Stimulated activated CD8-positive, alpha-beta memory T cell treated with anti-CD3 and anti-CD28 coated beads, Interleukin-15, amount 100 ng/mL, for 4 hours (primary cell): ENCODE measurements at places on chromosomes 6 and 20.

- no peak for DNase-seq
Observed at GRCh38 chr6:117840541-117840983, 66.5 kb upstream of the SLC35F1 start.

DNA sequence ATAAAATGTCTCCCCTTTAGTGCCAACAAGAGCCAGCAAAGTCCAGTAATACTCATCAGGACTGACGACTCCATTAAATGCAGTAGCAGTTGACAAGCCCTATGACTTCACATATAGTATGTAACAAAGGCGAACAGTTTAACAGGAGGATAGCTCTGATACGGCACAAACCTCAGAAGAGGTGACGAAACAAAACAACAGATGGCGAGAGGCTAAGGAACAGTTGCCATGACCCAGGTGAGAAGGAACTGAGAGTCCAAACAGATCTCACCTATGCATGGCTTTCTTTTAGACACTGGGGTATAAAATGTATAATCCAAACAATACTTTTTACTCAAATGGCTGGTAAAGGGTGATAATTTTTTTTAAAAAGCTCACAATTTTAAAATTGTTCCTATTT is 37.1 kb downstream of the SYNE1 start:
- no peak for DNase-seq

- no peak for DNase-seq
Observed at GRCh38 chr6:1394514-1395463, 5.4 kb downstream of the FOXF2 start.

DNA sequence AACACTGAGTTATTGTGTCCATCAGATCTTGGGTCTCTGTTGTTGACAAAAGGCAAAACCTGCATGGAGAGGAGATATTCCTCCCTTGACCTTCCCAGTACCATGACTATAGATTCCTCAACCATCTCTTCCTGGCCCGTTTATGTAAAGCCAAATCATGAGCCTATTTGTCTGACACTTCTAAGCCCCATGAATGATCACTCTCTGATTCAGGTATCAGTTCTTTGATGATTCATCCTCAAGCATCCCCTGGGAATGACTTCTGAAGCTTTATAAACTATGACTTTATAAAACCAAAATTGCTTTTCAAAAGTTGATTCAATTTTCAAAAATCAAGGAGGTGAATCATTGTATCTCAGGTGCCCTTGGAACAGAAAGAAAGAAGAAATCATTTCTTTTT is 78.7 kb upstream of the LOC128125822 start:
- no peak for DNase-seq

GRCh38 chr20:48300529-48300928 is 515.2 kb upstream of the SULF2 start:
- no peak for DNase-seq

- no peak for DNase-seq
Observed at GRCh38 chr20:33522256-33522820, 32.4 kb downstream of the CBFA2T2 start.

- DNase-seq: no peak
Observed at GRCh38 chr6:131191590-131191989, 56.3 kb downstream of the AKAP7 start.

GRCh38 chr20:21230686-21231085 is 72.4 kb upstream of the XRN2 start:
- no peak for DNase-seq

DNA sequence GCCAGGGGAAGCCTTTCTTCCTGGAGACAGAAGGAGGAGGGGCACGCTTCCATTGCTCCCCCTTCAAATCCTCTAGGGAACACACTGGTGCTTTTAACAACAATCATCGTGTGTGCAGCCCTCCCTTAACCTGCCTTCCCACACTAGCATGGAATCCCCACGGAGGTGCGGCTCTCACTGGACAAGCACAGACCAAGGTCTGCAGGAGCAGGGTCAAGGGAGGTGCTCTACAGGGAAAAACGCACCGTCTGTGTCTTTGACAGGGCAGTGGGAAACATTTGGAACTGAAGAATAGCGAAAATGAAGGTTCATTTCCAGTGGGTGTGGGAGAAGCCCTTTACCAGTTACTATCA is 527.1 kb downstream of the QKI start:
- no peak for DNase-seq

GRCh38 chr6:34230653-34231371 is 5.9 kb upstream of the HMGA1 start:
- no peak for DNase-seq

DNA sequence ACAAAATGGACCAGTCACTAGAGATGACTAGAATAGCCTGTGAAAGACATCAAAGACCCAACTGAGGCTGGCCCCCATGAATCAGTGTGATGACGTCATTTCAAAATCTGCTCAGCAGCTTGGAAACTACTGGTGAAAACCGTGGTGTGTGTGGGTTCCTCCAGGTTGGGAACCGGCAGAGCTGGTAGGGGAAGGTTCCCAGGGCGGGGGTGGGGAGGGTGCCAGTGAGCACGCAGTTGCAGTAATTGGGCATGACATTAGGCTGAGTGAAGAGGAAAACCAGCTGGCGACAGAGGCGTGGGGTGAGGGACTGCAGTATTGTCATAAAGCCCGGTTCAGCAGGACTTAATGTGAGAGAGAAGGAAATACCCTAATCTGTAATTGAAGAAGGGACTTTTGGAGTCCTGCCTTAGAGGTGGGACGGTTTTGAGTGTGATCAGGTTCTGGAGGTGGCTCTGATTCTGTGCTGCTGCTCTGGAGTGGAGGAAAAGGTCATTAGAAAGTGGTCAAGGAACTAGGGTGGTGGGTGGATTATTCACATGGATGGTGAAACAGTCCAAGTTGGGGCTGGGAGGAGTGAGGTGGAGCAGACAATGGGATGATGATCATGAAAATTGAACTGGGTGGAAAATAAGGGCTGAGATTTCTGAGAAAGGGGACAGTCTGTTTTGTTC is 52.0 kb upstream of the MTHFD1L start:
- DNase-seq: peak; percentile 17

DNA sequence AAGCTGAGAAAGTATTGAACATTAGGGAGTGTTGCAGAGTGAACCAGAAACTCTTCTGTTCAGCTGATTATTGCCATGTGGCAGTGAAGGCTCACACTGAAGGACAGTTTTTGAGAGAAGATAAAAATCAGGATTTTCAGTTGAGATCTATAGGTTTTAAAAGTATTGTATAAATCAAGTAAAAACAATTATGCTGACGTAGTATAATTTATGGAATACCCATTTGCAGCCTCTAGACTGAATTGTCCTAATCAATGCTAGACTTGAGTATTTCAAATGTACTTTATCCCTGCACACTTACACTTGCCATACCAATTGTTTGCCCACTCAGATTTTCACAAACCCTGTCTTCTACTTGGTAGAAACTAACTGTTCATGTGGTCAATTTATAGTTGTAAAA is 245.8 kb downstream of the FRK start:
- no peak for DNase-seq

- no peak for DNase-seq
Observed at GRCh38 chr6:125668071-125668470, 81.4 kb upstream of the HEY2 start.

- no peak for DNase-seq
Observed at GRCh38 chr6:150636808-150637207, 37.1 kb downstream of the PLEKHG1 start.

GRCh38 chr20:9609887-9610502 is 95.6 kb downstream of the LAMP5 start:
- DNase-seq: no peak

DNA sequence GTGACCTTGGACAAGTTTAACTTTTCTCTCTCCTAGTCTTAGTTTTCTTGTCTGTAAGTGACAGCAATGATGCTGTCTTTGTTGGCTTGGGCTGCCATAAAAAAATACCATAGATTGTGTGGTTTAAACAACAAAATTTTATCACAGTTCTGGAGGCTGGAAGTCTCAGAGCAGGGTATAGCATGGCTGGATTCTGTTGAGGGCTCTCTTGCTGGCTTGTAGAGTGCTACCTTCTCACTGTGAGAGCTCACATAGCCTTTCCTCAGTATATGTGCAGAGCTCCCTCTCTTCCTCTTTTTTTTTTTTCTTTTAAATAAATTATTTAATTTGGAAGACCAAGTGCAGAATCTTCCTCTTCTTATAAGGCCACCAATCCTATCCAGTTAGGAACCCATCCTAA is 26.3 kb downstream of the HFE start:
- no peak for DNase-seq

GRCh38 chr6:116557893-116558292 is 4.3 kb downstream of the CALHM4 start:
- DNase-seq: no peak

GRCh38 chr6:83019741-83020140 is 45.9 kb downstream of the UBE3D start:
- DNase-seq: no peak

DNA sequence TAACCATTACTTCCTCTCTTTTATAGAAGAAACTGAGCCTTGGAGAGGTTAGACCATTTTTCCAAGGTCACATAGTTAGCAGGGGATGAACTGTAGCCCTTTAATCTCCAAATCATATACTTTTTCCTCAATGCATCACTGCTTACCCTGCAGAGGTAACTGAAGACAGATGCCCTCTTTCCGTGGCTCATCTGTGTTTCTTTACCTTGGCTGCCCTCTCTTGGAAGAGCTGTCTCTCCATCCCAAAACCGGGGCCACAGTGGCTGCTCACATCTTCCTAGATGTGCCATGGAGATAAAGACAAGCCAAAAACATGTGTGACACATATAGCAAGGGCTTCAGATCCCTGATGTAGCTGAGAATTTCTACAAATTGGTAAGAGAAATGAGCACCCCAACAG is 581 bp upstream of the ALDH8A1 start:
- no peak for DNase-seq

GRCh38 chr20:32006841-32007786 is 3.1 kb upstream of the CCM2L start:
- DNase-seq: no peak

GRCh38 chr6:128491610-128492206 is 28.7 kb downstream of the PTPRK start:
- DNase-seq: no peak

- DNase-seq: no peak
Observed at GRCh38 chr6:68572525-68572924, 62.6 kb upstream of the ADGRB3 start.

DNA sequence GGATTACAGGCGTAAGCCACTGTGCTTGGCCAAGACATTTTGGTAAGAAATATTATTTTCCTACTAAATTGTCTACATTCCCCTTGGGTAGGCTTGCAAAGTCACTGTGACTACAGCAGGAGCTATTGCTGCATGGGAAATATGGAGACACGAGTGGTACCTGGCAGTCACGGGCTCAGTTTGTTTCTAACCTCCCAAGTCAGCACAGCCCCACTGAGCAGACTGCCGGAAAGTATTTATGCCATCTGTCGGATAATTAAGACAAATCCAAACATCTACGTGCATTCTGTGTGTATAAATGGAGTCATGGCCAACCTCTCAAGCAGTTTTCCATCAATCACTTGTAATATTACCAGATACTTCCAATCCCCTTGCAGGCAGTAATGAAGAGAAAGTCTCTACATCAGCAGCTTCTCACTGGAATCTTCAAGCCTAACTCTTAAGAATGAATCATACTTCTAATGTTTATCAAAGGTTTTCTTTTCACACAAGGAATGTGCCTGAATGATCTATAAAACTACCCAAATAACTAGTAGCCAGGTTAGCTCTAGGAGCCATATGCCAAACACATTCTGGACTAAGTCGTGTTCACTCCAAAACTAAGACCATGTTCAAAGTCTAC is 20.1 kb downstream of the PSMB1 start:
- DNase-seq: no peak

DNA sequence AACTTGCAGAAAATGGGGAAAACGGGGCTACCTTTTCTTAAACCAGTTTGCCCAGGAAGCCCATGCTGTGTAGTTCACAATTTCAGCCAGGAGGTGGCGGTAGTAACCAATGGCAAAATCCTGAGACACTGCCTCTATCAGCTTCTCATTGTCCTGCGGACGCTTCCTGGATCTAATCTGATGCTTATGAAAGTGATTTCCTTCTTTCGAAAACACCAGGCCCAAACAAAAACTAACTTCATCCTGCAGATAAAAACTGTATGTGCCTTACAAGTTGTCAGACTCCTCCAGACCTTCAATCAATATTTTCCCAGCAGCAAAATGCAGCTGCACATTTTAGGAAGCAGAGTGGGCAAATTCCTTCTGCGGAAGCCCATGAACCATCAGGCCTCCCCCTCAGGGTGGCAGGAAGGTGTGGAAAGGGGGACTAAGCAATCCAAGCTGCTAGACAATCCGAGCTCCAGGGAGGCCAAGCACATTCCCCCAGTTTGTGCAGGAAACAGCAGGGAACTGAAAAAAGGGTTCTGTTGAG is 88.5 kb downstream of the LY86 start:
- DNase-seq: peak; percentile 45

GRCh38 chr6:79607000-79607399 is 24.1 kb upstream of the SH3BGRL2 start:
- DNase-seq: no peak

GRCh38 chr6:11586536-11586935 is 49.0 kb downstream of the TMEM170B start:
- DNase-seq: no peak

DNA sequence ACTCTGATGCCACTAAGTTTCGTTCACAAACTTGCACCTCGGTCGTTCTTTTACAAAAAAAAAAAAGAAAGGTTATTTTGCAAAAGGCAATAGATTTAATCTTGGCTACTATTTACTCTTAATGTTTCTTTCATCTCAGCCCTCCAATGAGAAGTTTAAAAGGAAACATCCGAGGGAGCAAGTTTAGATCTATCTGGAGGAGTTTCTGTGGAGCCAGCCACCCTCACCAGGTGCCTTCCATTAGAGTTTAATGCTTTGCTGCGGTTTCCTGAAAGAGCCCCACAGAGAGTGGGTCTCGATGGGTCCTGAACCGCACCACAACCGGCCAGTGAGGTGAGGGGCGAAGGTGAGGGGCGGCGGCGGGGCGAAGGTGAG is 632 bp downstream of the PRKN start:
- no peak for DNase-seq

DNA sequence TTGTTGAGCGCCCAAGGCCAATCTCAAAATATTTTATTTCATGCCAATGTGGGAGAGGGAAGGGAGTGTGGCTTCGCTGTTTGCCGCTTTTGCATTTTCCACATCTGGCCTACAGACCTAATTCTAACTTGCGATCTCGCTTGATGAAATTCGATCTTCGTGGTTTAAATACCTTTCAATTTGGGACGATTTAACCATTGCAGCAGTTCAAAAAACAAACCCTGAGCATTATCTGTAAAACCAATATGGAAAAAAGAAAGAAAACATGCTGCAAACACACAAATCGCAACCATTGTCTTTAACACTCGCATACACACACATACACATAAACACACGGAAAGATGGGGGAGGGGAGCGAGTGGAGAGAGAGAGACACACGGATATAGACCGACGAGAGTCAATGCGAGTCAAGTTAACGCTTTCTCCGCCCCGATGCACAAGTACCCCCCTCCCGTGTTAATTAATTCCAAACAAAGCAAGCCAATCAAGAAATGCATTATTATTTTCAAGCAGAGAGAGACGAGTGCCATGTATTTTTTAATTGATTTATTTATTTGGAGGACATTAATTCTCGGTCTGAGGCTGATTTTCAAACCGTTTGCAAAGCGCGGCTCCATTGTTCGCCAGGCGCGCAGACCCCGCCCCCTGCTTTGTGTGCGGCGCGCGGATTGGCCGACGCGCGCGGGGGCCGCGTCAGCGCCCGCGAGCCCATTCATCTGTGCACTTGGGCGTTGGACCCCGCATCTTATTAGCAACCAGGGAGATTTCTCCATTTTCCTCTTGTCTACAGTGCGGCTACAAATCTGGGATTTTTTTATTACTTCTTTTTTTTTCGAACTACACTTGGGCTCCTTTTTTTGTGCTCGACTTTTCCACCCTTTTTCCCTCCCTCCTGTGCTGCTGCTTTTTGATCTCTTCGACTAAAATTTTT is at the start of gene MARCKS:
Gene MARCKS (plus strand): TSS at position 721 of the 931 bp plus-strand sequence. CDS start 401 bp downstream, outside the sequence.
- DNase-seq: no peak

- DNase-seq: no peak
Observed at GRCh38 chr6:154329350-154330170, 27.0 kb downstream of the IPCEF1 start.
